ENCODE measurements at places on chromosomes 3 and 15. TPM values are rescaled to one million over a fixed set of nuclear protein-coding genes. Genes with fewer than 3 reads are reported as not detected.

The SEMA6D gene
- total RNA-seq = 0.97 TPM

The SLC28A1 gene
- not detected for total RNA-seq

The SLC9C1 gene
- total RNA-seq = 0.97 TPM

The TMEM158 gene
- 16.9 TPM for total RNA-seq

The PLCL2 gene
- total RNA-seq = 9.7 TPM

The SLC41A3 gene
- total RNA-seq = 29.8 TPM

The OR5H2 gene
- not detected for total RNA-seq

The SIDT1 gene
- total RNA-seq = 0.10 TPM

The TRPM1 gene
- not detected for total RNA-seq

The CYP8B1 gene
- total RNA-seq = not detected

The TEX9 gene
- total RNA-seq = 19.6 TPM

The CTXND1 gene
- total RNA-seq = not detected

The NAALADL2 gene
- total RNA-seq = 2.6 TPM

The CCDC54 gene
- not detected for total RNA-seq

The VPS18 gene
- 39.4 TPM for total RNA-seq

The GFM1 gene
- total RNA-seq = 59.9 TPM

The MESP2 gene
- total RNA-seq = 0.16 TPM

The ACAN gene
- 4.5 TPM for total RNA-seq

The LRTM1 gene
- total RNA-seq = not detected

The TPRG1 gene
- total RNA-seq = 0.35 TPM

The ATP13A5 gene
- not detected for total RNA-seq

The PLSCR5 gene
- total RNA-seq = not detected

The ZPLD1 gene
- total RNA-seq = not detected

The TMCO5A gene
- not detected for total RNA-seq

The SOX14 gene
- total RNA-seq = 0.23 TPM

The PROS1 gene
- 4.1 TPM for total RNA-seq

The SLC12A1 gene
- 0.19 TPM for total RNA-seq

The DNAH1 gene
- 0.35 TPM for total RNA-seq

The KIF15 gene
- total RNA-seq = 26.2 TPM

The DISP2 gene
- 1.0 TPM for total RNA-seq

The MNS1 gene
- 2.9 TPM for total RNA-seq

The SEMA3G gene
- 2.5 TPM for total RNA-seq

The SH3GL3 gene
- total RNA-seq = 21.1 TPM

The MUC13 gene
- total RNA-seq = not detected

The PSTPIP1 gene
- total RNA-seq = 0.80 TPM

The CPEB1 gene
- total RNA-seq = 9.4 TPM

The PROK2 gene
- total RNA-seq = 2.1 TPM

The ETV5 gene
- total RNA-seq = 48.4 TPM
